ENCODE measurements at places on chromosomes 16 and 17.

DNA sequence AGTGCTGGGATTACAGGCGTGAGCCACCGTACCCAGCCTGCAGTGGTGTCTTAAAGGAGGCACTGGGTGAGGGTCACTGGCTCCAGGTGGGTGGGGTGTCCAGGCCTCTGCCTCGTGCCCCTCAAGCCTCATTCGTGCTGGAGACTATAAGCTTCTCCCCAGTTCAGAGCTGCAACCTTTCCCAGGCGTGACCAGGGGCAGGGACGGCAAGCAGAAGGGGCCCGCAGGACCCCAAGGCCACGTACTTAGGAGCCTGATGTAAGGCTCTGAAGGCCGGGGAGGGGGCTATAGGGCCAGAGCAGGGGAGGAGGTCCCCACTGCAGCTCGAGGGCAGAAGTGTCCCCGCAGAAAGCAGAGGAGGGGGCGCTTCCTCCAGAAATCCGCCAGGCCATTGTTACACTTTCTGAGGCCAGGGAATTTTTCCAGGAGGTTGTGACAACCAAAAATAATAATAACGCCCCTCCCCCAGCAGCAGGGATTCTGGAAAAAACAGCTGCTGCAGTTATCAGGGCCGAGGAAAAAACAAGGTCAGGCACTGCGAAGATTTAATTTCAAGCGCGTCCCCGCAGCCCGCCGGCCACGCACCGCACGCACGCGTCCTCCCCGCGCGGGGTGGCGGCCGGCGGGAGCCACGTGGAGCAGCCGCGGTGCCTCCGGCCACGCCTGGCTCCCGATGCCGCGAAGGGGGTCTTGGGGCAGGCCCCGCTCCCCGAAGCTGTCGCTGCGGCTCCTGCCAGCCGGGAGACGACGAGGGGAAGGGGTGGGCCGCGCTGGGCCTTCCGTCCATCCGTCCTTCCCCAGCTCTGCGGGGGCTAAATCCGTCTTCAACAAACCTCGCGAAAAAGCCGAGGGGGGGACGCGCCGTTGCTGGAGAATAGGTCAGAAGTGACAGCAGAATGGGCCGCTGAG, 45.8 kb upstream of the SLC38A10 start:
- no peak for DNase-seq

DNA sequence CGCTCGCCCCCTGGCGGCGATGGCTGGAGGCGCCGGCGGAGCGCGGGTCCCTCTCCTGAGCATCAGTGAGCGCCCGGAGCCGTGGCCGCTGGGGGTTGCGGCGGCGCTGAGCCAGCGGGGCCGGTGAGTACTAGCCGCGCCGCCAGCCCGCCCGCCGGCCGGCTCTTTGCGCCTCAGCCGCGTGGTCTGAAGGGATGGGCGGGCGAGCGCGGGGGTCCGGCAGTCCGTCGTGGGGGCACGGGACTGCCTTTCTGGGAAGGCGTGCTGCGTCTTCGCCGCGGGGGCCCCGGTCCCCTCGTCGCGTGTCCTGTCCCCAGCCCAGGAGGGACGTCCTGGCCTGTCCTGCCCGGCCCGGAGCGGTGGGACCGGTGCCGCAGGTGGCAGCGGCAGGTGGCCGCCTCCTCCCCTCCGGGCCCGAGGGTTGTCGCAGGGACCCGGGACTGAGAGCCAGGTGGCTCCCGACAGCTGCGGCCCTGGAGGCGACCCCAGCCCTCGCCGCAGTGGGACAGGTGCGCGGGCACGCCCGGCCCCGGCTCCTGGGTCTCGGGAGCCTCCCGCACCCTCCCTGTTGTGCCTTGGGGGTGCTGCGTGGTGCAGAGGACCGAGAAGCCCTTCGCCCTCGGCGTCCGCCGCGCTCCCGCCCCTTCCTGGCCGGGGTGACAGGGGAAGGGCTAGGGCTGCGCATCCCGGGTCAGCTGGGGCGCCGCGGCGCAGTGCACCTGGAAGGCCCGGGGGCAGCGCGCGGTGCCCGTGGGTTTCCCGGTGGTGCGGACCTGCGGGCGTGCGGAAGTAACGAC, at the start of gene SPECC1:
TSS of gene SPECC1 (plus strand) at position 58 of the 797 bp plus-strand sequence. CDS start 87,293 bp downstream, outside the sequence.
- peak; percentile 14 for DNase-seq

DNA sequence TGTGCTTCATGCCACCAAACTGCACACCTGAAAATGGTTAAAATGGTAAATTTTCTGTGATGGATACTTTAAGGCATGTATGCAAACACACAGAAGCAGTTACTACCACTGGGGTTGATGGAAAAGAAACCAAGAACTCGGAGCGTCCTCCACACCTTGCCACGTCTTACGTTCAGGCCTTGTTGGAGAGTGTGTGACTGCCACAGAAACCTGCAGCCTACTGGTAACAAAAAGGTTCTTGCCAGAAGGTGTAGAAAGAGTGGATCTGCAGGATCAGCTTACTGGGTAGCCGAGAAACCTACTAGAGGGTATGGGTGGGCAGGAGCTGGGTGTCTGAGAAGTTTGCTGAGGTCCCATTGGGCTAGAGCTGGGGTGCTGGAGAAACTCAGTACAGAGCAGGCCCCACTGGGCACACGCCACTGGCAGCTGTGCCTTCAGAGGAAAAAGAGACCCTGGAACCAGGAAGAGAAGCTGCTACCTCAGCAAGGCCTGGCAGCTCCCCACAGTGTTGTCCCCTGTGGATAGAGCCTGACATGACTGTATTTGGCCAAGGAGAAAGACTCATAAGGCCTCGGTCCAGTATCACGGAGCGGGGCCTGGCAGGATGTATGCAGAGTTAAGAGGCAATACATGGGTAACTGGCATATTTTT, 204.6 kb downstream of the SEC14L1 start:
- DNase-seq, result no peak

DNA sequence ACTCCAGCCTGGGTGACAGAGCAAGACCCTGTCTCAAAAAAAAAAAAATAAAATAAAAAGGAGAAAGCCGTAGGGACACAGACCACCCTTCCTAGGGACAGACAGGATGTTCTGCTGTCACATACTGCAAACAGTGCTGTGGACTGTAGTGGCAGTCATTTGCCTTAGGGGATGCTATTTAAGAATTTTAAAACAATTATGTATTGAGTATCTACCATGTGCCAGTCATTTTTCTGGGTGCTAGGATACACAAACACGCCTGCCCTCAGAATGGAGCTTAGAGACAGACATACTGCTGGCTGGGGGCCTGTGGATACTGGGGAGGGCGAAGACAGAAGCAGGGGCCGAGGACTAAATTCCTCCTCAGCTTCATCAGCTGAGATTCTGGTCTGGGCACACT, 45.5 kb downstream of the MRC2 start:
- no peak for DNase-seq

DNA sequence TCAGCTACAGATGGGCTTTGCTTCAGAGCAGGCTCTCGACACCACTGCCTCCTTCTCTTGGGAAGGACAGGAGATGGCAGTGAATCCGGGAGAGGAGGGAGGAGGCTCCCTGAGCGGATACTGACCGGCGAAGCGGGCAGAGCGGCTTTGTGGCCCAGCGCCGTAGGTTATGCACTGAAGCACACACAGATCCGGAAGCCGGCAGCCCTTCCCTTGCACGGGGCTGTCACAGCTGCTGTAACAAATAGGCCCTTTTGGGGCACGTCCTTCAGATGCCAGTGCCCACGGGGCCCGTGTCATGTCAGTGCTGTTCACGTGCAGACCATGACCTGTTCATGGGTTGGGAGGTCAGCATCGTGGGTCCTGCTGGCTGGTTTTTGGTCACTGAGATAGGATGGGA, 144.7 kb upstream of the CHMP6 start:
- no peak for DNase-seq

GRCh38 chr17:8253801-8254200, 4.7 kb downstream of the PFAS start:
- DNase-seq, result no peak

DNA sequence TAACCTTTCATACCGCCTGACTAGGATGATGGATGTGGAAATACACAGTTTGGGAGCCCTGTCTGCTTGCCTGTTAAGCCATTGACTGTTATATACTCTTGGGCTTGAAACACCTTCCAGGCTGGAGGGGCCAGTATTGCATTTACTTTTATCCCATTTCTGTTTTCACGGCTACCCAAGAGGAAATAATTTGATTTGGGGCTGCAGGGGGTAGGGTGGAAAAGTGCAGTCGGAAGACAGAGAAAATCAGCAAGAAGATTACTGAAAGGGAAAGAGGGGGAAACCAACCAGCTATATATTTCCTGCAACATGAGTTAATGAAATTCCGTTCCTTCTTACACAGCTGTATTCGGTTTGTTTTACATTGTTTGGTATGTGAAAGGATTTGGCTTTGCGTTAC, 202.5 kb downstream of the CDH13 start:
- DNase-seq, result no peak

DNA sequence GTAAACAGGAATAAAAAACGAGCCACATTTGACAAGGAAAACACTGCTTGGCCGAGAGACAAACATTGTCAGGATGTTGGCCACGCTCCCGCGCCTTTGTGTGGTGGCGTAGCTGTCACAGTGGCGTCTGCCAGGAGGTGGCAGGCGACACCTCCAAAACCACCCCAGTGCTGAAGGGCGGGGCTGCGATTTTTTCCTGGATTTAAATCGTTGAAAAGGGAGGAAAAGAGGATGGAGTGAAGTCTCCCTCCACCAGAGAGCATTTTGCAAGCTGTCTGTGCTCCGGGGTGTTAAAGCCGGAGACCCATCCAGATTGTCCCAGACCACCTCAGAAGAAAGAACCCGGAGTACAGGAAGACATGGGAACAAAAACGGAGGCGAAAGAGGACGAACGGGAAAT, 12.7 kb downstream of the MRM3 start:
- DNase-seq, result peak; percentile 56

DNA sequence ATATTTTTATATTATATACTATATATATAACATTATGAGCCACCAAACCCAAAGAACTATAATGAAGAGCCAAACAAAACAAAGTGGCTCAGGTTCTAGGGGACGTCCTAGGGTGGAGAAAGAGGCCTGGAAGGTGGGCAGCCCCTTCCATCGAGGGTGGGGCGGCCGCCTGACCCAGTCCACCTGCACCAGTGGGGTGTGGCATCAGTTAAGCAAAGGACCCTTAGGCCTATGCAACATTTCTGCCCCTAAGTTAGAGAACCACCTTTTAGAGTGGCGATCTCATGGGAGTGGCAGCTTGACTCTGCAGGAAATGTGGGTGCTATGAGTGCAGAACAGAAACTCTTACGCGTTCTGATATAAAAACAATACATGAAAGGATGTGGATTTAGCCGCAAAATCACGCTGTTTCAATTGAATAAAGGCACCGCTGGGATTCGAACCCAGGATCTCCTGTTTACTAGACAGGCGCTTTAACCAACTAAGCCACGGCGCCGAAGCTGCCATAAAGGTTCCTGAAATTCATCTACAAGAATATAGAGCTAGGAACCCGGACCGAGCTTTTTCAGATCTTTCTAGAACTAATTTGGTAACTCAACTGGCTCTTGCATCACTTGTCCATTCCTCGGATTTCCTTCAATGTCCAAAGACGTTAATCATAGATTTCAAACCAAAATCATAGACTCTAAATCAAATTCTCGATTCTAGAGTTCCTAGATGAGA, 15.6 kb upstream of the AURKB start:
- peak; percentile 64 for DNase-seq

DNA sequence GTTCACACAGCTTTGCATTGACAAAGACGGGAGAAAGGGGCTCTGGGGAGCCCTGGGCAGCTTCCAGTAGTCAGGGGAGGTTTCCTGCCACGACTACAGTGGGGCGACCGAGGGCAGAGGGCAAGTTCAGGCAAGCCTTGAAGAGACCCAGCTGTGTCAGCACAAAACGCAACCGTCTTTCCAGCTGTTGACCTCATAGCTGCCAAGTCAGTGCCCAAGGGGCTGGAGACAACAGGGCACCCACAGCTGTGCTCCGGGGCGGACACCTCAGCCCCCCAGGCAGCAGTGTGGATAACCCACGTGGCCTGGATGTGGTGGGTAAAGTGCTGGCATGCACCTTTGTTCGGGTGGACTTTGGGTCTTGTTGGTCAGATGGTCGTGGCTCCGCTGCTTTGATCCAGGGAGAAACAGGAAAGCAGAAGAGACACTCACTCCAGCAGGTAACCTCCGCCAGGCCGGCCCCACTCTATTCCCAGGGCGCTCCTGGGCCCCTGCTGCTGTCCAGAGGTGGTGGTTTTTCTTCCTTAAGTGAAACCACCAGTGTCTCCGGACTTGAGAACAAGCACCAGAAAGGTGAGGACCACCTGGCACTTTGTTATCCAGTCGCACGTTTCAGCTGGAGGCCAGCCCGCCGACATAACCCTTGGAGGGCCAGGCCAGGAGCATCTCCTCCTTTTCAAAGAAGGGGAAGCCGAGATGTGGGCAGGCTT, 17.6 kb upstream of the CBX2 start:
- DNase-seq, result no peak

- no peak for DNase-seq
Observed at GRCh38 chr17:50170662-50171370, 5.0 kb downstream of the SGCA start.

- peak; percentile 33 for DNase-seq
Observed at GRCh38 chr16:83615141-83615952, 192.4 kb upstream of the HSBP1 start.

GRCh38 chr17:32943647-32944191, 15.8 kb downstream of the TMEM98 start:
- peak; percentile 84 for DNase-seq

GRCh38 chr17:50903604-50904517, 37.7 kb upstream of the TOB1 start:
- peak; percentile 21 for DNase-seq

GRCh38 chr17:8430966-8431365, 4.7 kb upstream of the NDEL1 start:
- no peak for DNase-seq

DNA sequence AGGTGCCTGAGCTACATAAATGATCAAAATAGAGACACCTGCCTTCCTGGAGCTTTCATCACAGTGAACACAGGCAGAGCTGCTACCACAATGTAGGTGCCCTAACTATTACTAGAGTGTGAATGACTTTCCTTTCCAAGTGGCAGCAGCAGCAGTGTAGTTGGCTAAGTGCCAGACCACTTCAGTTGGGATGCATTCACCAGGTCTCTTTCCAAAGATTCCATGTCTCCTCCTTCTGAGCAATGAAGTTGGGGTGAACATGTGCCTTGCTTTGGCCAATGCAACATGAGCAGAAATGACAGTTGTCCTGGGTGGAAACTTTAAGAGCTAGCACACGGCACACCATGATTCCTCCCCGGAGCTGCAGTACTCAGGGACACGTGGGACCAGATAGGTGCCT, 23.3 kb upstream of the CACNG4 start:
- DNase-seq, result no peak

DNA sequence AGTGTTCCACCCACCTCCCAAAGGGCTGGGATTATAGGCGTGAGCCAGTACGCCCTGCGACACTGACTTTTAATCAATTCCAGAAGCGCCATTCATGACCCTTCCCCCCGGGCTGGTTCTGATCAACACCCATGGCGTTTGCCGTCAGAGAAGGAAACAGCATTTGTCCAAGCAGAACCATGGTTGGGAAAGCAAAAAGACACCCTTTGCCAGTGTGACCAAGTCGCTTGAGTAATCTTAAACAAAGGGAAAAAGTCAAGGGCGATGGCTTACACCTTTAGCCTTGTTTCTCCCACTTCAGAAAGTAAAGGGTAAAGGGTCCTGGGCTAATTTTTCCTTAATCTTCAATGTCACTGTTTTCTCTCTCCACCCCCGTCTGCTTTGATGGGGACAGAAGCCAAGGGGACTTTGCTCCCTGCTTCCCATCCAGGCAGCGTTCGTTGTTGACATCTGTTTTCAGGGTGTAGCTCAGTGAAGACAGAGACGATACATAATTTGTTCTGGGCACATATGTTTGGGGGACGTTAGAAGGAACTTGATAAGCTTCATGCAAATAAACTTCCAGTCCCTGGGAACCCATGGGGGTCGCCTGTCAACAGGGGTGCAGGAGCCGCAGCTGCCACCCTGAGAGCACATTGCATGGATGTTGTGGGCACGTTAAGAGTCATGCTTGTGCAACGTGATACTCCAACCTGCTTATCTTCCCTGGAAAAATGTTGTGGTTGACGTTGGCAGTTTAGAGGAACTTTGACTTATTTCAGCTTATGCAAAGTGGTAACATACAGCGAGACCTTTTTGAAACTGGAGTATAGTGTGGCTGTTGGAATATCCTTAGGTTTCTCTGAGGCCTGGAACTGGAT, 50.6 kb upstream of the TANGO6 start:
- peak; percentile 11 for DNase-seq
